ENCODE measurements at places on chromosomes 2 and 18.
A peak's percentile ranks its signal among the peaks of the same experiment; 100 is the strongest.

DNA sequence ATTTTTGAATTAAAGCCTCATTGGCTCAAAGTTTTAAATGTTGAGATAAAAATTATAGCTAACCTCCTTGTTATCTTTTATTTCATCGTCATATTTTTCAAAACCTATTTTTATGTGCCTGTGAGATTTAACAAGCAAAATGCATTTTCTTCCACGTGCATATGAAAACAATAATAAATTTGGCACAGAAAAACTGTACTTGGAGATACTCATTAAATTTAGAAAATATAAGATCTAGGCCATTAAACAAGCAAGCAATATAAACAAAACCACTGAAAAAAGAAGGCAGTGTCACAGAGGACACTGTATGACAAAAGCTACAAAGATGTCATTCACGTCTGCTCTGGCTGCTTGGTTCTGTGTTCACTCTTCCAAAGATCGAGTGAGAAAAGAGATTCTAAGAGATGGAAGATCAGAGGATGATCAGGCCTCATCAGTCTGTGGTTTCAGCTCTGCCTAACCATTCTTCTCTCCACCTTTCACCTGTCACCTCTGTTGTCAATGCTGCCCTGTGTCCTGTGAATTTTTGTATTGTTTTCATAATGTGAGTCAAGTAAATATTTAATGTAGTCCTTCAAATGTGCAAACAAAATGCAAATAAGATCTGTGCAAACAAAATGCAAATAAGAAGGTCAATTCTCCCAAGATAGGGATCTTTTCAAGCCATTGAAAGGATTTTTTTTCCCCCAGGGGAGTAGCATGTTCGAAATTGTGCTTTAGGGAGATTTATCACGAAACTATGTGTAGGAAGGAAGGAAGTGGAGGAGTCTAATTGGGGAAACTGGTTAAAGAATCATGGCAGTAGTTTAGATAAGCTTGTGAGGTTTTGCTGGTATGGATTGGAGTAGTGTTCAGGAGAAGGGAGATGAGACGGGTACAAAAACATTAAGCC, 138.7 kb upstream of the RBMS1 start:
- no peaks in the 10 kb centered on the region for H3K4me1 ChIP-seq
- H3K27ac ChIP-seq, result no peak overlapping the region
- peaks cover 9% of the 10 kb centered on the region for H3K27me3 ChIP-seq

DNA sequence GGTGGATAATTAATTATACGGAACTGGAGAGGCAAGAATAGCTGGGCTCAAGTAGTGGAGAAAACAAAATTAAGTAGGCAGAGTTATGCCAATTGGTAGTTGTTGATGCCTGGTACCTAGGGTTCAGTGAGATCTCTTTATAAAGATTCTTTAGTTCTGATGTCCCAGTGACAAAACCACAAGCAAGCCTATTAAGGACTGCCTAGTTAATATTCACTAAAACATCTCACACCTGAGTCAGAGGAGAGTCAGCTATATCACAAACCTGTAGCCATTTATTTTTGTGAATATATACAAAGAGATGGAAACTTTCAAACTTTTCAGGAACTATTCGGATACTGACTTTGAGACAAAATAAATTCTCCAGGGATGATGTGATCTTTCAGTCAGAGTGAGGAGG, 213.9 kb upstream of the CYP26B1 start:
- H3K27me3 ChIP-seq, result no peaks in the 10 kb centered on the region
- no peak overlapping the region for H3K4me3 ChIP-seq
- no peak for ATAC-seq
- H3K4me1 ChIP-seq, result no peaks in the 10 kb centered on the region

- H3K4me3 ChIP-seq, result no peak overlapping the region
- H3K36me3 ChIP-seq, result peaks cover 26% of the 10 kb centered on the region
- no peaks in the 10 kb centered on the region for H3K27me3 ChIP-seq
- no peak overlapping the region for H3K27ac ChIP-seq
- no peaks in the 10 kb centered on the region for H3K4me1 ChIP-seq
Observed at GRCh38 chr18:74901362-74902146, 303.9 kb downstream of the ZNF407 start.

DNA sequence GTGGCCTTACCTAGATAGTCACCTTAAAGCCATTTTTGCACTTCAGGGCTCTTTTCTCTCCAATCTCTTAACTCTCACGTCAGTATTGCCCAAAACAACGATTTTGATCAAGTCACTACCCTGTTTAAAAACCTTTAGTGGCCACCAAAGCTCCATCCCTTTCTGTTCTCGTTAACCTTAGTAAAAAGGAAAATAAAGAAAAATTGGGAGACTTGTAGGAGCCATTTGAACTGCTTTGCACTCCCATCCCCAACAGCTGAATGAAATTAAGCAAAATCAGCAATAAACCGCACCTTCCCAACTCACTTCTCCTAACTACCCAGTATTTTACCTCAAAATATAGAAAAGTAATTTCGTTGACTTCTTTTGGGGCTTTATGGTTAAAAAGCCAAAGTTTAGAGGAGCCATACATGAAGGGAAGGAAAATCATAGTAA, 686 bp upstream of the ARL5A start:
- peaks cover 49% of the 10 kb centered on the region for H3K4me1 ChIP-seq
- H3K36me3 ChIP-seq, result no peaks in the 10 kb centered on the region
- peak overlapping the region; percentile 87 for H3K4me3 ChIP-seq
- ATAC-seq, result no peak
- H3K27ac ChIP-seq, result peak overlapping the region; percentile 92
- no peaks in the 10 kb centered on the region for H3K27me3 ChIP-seq

DNA sequence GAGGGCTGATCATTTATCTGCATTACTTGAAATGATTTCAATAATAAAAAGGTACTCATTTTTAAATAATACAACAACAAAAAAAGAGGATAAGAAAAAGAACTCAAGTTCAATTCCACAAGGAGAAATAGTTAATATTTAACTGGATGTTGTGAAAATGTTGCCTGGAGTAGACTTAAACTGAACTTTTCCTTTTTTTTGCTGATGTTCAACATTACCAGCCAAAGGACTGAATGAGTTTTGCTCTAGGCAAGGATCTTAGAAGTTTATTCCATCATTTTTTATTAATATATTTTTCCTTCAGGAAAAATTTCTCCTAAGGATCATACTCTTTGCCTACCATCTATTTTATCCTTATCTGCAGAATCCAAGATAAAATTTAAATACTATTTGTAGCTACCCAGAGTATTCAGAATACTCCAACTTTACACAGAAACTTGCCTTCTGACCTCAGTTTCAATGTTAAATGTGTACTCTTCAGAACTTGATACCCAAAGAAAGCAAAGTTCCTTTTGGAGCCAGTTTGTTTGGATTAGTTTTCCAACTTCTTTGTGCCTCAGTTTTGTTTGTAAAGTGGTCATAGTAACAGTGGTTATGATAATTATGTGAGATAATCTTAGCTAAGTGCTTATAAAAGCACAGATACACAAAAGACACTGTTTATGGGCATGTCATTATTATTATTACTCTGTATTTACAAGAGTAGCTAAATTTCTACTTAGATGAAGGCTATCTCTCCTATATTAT, 12.8 kb downstream of the CKAP2L start:
- ATAC-seq, result no peak
- peaks cover 15% of the 10 kb centered on the region for H3K36me3 ChIP-seq
- no peak overlapping the region for H3K4me3 ChIP-seq
- H3K27me3 ChIP-seq, result no peaks in the 10 kb centered on the region
- H3K4me1 ChIP-seq, result peaks cover 18% of the 10 kb centered on the region
- H3K27ac ChIP-seq, result no peak overlapping the region

- no peak for ATAC-seq
- no peaks in the 10 kb centered on the region for H3K4me1 ChIP-seq
- no peak overlapping the region for H3K4me3 ChIP-seq
- peaks cover 20% of the 10 kb centered on the region for H3K27me3 ChIP-seq
Observed at GRCh38 chr2:152890736-152891135, 172.3 kb downstream of the ARL6IP6 start.

DNA sequence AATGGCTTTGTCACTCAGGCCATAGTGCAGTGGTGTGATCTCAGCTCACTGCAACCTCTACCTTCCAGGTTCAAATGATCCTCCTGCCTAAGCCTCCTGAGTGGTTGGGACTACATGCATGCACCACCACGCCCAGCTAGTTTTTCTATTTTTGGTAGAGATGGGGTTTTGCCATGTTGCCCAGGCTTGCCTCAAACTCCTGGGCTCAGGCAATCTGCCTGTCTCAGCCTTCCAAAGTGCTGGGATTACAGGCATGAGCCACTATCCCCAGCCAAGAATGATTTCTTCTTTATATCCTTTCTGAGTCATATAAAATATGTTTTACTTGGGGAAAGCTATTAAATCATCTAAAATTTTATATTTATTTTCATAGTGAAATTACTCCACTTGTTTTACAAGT, 61.3 kb downstream of the CYBRD1 start:
- H3K4me3 ChIP-seq, result no peak overlapping the region
- no peak overlapping the region for H3K27ac ChIP-seq
- H3K36me3 ChIP-seq, result no peaks in the 10 kb centered on the region
- peaks cover 14% of the 10 kb centered on the region for H3K27me3 ChIP-seq
- ATAC-seq, result no peak

DNA sequence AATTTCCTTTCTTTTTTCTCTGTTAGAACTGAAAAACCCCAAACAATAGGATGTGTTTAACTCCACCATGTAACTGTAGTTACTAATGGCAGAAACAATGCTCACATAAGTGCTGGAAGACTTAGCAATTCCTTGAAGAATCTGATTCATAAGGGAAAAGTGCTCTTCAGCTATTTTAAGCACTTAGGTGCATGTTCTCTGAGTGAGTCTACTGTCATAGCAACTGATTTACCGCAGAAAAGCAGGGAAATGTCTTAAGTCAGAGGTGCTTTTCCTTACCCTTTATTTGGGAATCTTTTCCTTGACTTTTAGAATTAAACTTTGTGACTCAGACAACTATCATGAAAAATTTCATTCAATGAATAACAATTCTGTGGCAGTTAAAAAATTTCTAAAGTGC, 65.4 kb upstream of the NABP1 start:
- H3K27me3 ChIP-seq, result no peaks in the 10 kb centered on the region
- ATAC-seq, result no peak
- no peaks in the 10 kb centered on the region for H3K36me3 ChIP-seq
- no peak overlapping the region for H3K4me3 ChIP-seq
- H3K4me1 ChIP-seq, result peaks cover 27% of the 10 kb centered on the region

DNA sequence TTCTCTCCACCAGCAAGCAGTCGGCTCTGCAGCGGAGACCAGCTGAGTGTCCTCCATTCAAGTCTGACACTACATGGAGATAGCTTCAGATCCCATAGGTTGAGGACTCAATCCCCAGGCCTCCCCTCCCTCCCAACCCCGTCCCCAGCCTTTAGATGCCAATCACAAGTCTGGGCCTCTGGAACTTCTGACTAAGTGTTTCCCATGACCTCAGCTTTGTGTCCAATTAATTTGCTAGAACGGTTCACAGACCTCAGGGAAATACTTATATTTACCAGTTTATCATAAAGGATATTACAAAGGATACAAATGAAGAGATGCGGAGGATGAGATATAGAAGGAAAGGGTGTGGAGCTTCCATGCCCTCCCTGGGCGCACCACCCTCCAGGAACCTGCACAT, 77.4 kb downstream of the MERTK start:
- H3K27ac ChIP-seq, result no peak overlapping the region
- ATAC-seq, result no peak
- H3K4me3 ChIP-seq, result no peak overlapping the region
- peaks cover 24% of the 10 kb centered on the region for H3K27me3 ChIP-seq
- peaks cover 5% of the 10 kb centered on the region for H3K4me1 ChIP-seq
- H3K36me3 ChIP-seq, result no peaks in the 10 kb centered on the region

DNA sequence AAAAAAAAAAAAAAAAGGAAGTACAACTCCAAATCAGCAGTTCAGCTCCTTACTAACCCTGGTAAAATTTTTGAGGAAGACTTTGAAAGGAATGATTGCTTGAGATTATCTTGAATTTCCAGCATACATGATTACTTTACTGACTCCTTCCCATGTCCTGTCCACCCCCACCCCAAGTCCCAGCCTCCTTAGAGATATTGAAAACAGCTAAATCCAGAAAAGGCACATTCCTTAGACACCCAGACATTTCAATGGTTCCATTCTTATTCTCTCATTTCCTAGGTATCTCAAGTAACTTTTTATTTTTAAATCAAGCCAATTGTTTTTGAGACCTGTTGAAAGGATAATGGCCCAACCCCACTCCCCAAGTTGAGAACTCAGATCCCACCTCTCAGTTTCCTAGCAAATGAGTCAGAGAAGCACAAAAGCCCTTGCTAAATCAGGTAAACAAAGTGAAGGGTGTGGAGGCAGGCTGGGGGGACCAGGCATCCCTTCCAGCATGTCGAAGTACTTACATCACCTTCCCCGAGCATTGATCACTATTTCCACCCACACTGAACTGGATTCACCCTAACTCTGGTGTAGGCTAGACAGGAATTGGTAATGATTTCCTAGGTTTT, 95.4 kb upstream of the FZD7 start:
- no peaks in the 10 kb centered on the region for H3K36me3 ChIP-seq
- no peak overlapping the region for H3K4me3 ChIP-seq
- H3K27me3 ChIP-seq, result peaks cover 51% of the 10 kb centered on the region
- H3K27ac ChIP-seq, result no peak overlapping the region
